ACHN (cell line): ENCODE measurements at places on chromosomes 13 and 19.

DNA sequence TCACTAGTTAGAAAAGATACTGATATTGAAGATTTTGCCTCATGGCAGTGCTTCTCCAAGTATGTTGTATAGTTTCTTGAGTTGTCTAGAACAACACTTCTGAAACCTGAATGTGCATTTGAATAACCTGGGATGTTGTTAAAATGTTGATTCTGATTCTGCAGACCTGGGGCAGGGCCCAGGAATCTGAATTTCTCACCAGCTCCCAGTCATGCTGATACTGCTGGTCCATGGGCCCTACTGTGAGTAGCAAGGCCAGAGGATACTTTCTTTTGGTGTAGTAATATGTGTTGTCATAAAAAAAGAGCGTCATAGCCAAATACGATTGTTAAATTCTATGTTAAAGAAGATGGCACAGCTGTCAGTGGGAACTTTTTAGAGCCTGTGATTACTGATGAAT lies 41.6 kb upstream of the C1QTNF9 start:
- no peak for DNase-seq

GRCh38 chr19:50173127-50173526 lies 10.0 kb upstream of the IZUMO2 start:
- DNase-seq, result no peak

DNA sequence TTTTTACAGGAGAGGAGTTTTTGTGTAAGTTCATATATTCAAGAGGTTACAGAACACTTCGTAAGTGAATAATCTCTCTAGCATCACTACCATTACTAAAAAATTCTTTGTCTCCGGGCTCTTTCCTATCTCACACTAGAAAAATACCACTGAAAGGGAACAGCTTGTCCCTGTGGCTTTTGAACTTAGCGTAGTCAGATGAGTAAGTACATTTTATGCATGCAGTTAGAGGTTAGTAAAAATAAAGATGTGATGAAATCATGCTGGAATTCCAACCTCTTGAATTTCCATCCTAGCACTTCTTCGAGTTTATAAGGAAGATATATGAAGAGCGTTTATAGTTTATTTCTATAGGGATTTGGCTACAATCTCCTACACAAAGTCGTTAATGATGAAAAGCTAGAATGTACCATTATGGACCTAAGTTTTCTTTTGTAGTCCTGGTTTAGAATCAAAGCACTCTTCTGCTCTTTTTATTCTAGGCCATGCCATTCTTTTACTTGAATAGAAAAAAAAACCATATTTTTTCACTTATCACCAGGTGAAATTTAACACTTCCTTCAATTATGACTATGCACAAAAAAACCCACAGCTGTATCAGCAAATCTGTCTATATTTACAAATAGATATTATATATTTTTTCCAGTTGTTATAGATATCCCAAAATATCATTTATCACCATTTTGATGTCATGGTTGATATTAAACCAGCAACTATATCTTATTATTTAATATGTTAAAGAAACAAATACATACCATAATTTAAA lies 139.9 kb upstream of the PCDH9 start:
- DNase-seq, result peak; percentile 39

- DNase-seq, result no peak
These were observed 91.7 kb downstream of the EFNB2 start for GRCh38 chr13:106443607-106444322.

DNA sequence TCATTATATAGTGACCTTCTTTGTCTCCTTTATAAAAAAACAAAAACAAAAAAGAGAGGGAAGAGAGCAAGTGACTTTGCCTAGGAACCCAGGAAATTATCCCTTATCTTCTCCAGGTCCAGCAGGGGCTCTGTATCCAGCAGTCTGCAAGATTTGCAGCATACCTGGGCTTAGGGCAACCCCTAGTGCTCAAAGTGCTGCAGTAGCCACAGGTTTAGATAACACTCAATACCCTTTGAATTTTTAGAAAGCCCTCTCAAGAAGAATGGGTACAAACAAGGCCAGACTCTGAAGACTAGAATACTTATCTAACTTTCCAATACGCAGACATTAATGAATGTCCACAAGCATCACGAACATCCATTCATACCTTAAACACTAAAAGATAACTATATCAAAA lies 43.2 kb downstream of the CCNA1 start:
- DNase-seq, result peak; percentile 36

- DNase-seq, result peak; percentile 43
These were observed 5.3 kb upstream of the HCN2 start for GRCh38 chr19:584240-585001.

GRCh38 chr19:5147978-5148793 lies 179.3 kb downstream of the KDM4B start:
- no peak for DNase-seq

- DNase-seq, result no peak
These were observed 104.1 kb downstream of the FRY start for GRCh38 chr13:32135655-32136054.

DNA sequence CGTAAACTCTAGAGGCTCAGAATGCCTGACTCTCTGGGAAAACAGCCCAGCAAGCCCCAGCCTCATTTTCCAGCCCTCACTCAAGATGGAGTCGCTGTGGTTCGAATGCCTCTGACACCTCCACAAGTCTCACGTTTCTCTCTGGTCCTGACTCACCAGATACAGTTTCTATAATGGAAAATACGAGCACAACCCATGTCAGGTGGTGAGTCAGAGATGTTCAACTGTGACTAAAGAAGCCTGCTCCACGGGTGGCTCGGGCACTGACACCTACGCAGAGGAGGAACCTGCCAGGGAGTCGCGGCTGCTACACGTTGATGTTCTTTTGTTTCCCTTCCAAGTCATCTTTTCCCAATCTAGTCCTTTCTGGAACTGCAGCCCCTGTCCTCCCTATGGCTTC lies 87.1 kb upstream of the STK24 start:
- DNase-seq, result peak; percentile 42

GRCh38 chr19:29367791-29368222 lies 154.9 kb upstream of the UQCRFS1 start:
- no peak for DNase-seq

GRCh38 chr19:46480415-46480814 lies 9.1 kb upstream of the PNMA8A start:
- no peak for DNase-seq

DNA sequence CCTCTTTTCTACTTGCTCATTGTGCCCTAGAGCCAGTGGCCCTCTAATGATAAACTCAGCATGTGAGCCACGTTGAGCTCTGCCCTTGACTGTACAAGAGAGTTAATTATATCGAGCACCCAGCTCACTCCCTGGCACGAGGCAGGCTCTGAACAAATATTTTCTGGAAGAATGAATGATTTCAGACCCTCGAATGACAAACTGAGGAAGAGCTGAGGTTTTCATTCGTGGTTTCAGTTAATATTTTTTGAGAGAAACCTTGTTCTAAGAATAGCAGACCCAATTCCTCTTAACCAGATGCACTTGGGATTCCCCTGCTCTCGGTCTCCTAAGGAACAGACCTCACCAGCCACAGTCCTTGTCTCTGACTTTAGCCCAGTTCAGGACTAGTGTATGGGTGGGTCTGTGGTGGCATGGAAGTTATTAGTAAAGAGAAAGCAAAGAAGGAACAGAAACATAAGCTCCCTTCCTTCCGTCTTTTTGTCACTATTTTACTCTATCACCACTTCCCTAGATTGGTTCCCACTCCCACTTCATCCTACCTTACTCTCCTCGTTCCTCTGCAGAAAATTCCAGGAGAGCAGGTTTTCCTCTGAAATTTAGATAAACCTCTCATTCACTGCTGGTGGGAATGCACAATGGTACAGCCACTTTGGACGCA lies 22.1 kb upstream of the WDFY2 start:
- DNase-seq, result no peak
